Heart right ventricle (tissue), 16 donors: ENCODE measurements at places on chromosomes 16 and 17. TPM values are rescaled to one million over a fixed set of nuclear protein-coding genes. Genes with fewer than 3 reads are reported as not detected.

DNA sequence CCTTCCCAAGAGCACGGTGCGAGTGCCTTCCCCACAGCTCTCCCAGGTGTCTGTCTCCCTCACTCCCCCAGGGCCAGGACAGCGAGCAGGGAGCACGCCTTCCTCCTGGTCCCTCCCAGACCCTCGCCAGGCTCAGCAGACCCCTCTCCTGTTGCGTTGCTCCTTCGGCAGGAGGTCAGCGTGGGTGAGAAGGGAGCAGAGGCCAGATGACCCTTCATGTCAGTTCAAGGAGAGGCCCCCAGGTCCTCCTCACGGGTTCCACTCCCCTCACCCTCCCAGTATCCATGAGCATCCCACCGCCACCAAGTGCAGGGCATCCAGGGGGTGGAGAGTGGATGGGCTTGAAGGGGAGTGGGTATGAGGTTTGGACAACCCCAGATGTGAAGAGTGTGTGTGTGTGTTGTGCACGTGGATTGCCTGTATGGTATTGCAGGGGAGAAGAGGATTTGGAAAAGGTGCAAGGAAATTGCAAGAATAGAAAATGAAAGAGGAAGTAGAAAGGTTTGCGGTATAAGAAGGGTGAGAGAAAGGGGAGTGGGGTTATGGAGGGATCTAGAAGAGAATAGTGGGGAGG, 17.7 kb downstream of the SGCA start:
- H3K27me3 ChIP-seq = no peaks in the 10 kb centered on the region
- no peak overlapping the region for H3K27ac ChIP-seq
- no peaks in the 10 kb centered on the region for H3K36me3 ChIP-seq
- DNase-seq = no peak
- H3K4me1 ChIP-seq = peaks cover 5% of the 10 kb centered on the region
- no peak overlapping the region for H3K4me3 ChIP-seq

DNA sequence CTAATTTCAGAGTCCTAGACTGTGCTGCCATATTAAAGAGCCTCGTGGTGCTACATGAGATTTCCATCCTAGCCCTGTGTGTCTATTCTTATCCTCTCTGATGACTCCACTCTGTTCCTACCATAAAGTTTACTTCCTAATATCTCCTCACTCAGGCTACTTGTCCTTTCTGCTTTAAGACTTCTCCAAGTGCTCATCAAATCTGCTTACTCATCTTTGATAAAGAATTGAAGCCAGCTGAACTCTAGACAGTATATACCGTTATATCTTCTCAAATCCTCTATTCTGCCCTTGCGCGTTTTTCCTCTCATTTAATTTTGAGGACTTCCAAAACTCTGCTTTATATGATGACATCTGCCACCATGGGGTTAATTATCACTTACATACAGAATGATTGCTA, 539.5 kb downstream of the HAPSTR1 start:
- H3K27me3 ChIP-seq = peaks cover 9% of the 10 kb centered on the region
- no peak overlapping the region for H3K4me3 ChIP-seq
- H3K4me1 ChIP-seq = no peaks in the 10 kb centered on the region

GRCh38 chr17:47802341-47803022, 19.1 kb downstream of the OSBPL7 start:
- H3K36me3 ChIP-seq = peaks cover 11% of the 10 kb centered on the region
- no peak overlapping the region for H3K27ac ChIP-seq
- DNase-seq = no peak
- H3K27me3 ChIP-seq = no peaks in the 10 kb centered on the region
- no peak overlapping the region for H3K4me3 ChIP-seq

DNA sequence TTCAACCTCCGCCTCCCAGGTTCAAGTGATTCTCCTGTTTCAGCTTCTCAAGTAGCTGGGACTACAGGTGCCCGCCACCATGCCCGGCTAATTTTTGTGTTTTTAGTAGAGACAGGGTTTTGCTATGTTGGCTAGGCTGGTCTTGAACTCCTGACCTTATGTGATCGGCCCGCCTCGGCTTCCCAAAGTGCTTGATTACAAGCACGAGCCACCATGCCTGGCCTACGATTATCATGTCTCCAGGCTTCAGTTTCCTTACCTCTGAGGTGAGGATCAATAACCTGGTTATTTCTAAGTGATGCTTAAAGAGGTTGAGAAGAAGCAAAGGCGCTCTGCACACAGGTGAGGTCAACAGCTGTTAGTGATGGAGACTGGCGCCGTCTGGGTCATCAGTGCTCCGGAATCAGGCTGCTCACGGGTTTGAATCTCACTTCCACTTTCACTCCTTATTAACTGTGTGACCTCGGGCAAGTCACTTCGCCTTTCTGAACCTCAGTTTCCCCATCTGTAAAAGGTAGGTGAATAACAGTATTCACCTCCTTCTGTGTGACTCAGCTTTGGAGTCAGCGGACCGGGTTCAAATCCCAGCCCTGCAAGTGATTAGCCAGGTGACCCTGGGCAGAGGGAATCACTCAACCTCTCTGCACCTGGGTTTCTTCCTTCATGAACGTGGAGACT, 745 bp upstream of the ABCC1 start:
- no peaks in the 10 kb centered on the region for H3K27me3 ChIP-seq
- no peak for DNase-seq
- peak overlapping the region; percentile 94 for H3K4me3 ChIP-seq
- H3K36me3 ChIP-seq = no peaks in the 10 kb centered on the region
- H3K4me1 ChIP-seq = peaks cover 41% of the 10 kb centered on the region

TP53TG3 gene
- total RNA-seq = not detected

- DNase-seq = no peak
- no peaks in the 10 kb centered on the region for H3K27me3 ChIP-seq
- H3K27ac ChIP-seq = no peak overlapping the region
Observed at GRCh38 chr16:67361038-67361437, 32.3 kb downstream of the TPPP3 start.

DNA sequence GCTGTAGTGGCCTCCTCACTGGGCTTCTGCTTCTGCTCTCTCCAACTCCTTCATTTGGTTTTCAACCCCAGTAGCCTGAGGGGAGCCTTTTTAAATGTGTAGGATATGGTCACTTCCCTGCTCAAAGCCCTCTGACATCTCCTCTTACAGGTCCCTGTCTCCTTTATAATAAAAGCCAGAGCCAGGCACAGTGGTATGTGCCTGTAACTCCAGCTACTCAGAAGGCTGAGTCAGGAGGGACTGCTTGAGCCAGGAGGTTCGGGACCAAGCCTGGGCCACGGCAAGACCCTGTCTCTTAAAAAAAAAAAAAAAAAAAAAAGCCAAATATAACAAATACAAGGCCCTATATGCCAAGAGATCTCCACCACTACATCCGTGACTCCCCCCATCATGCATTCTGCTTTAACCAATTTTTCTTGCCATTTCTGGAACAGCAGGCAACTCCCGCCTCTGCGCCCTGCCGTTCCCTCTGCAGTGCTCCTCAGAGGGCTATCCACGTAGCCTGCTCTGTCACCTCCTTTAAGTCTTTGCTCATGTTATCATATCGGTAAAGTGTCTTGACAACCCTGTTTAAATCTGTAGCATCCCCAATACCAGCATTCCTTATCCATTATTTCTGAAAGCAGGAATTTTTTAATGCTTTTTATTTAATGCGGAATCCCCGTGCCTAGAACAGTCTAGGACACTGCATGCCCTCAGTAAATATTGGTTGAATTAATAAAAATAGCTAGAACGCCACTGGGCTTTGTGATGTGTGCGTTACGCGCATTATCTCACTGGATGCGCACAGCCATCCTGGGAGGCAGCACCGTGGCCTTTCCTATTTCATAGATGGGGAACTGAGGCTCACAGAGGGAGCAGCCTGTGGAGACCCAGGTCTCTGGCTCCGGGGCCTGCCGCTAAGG, 9.5 kb downstream of the ZNF771 start:
- H3K4me3 ChIP-seq = peak overlapping the region; percentile 66
- H3K27me3 ChIP-seq = no peaks in the 10 kb centered on the region
- peak overlapping the region; percentile 91 for H3K27ac ChIP-seq
- peaks cover 28% of the 10 kb centered on the region for H3K36me3 ChIP-seq

AURKB gene
- total RNA-seq = 0.53 TPM

CUEDC1 gene
- 43.5 TPM for total RNA-seq

MAP3K14 gene
- 11.8 TPM for total RNA-seq

DNA sequence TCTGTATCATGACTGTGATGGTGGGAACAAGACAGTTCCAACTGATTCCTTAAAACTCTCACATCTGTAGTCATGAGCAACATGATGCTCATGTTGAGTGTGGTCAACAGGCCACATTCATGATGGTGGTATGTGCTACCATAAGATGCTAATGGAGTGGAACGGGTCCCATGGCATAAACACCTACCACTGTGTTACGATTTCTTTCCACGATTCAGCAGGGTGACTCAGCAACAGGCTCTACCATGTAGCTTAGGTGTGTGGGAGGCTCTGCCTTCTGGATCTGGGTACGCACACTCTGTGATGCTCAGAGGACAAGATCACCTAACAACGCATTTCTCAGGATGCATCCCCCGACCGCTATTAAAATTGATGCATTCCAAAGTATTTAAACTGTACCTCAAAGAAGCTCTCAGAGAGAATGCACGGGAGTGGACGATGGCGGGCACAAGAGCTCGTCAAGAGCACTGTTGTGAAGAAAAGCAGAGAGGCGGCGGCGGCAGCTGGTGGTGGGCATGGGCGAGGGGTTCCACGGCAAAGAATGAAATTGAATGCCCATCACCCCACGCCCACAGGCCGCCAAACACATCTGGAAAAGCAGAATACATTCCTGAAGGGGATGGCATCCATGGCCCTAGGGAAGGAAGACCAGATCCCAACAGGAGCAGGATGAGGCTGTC, 133.3 kb downstream of the ZNF778 start:
- peaks cover 28% of the 10 kb centered on the region for H3K4me1 ChIP-seq
- no peaks in the 10 kb centered on the region for H3K36me3 ChIP-seq
- DNase-seq = no peak
- H3K27ac ChIP-seq = no peak overlapping the region

MPV17L gene
- total RNA-seq = 10.0 TPM

STX4 gene
- 38.4 TPM for total RNA-seq

DNA sequence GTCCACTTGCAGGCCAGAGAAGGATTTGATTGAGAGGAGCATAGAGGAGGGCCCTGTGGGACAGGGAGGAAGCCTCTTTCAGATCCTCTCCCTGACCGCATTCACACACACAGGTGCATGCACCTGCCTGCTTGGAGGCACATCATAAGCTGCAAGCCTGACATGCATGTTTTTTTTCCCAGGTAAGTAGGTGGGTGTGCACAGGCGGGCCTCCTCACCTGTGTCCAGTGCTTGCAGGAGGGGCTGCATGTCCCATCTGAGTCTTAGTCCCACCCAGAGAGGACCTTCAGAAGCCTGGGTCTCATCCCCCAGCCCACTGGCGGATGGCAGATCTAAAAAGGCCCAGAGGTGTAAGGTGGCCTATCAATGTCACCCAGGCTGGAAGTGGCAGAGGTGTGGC, 130.8 kb downstream of the TMEM132E start:
- DNase-seq = no peak
- H3K4me3 ChIP-seq = no peak overlapping the region
- peaks cover 29% of the 10 kb centered on the region for H3K27me3 ChIP-seq
- H3K27ac ChIP-seq = no peak overlapping the region
- no peaks in the 10 kb centered on the region for H3K4me1 ChIP-seq

ABCA9 gene
- 38.6 TPM for total RNA-seq

RDM1 gene
- not detected for total RNA-seq

PITPNM3 gene
- 0.23 TPM for total RNA-seq

DNA sequence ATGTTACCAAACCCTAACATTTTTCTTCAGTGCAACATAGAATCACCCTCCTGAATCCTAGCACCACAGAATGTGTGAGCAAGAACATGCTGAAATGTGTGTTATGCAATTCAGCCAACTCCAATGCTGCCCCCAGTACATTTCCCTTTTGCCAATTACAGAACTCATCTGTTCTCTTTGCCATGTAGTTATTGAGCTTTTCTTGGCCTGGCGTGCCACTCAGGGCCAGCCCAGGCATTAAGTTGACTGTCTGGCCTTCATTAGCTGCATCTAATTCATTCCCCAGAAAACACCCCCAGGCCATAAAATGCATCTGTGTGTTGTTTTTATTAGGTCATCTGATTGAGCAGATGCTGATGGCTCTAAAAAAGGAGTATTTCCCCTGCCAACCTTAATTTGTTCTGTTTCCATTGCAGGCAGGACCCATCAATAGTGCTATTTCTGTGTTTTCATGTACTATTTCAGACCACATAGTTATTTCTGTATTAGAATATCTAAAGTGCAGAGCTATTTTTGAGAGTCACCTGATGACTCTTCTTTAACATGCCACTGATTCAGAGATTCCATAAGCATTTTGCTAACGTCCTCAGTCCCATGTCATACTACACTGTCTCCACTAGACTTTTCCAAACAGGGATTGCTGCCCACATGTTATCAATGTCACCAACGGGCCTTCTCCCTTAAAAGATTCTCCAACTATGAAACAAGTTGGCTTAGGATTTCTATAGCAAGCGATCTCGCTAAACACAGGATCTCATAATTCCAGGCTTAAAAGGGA, 969.7 kb downstream of the CDH11 start:
- DNase-seq = no peak
- no peak overlapping the region for H3K27ac ChIP-seq
- no peaks in the 10 kb centered on the region for H3K36me3 ChIP-seq
- H3K27me3 ChIP-seq = no peaks in the 10 kb centered on the region

- H3K4me3 ChIP-seq = no peak overlapping the region
- no peak for DNase-seq
- no peaks in the 10 kb centered on the region for H3K4me1 ChIP-seq
- H3K27me3 ChIP-seq = peaks cover 15% of the 10 kb centered on the region
- H3K36me3 ChIP-seq = no peaks in the 10 kb centered on the region
Observed at GRCh38 chr17:48161127-48161905, 53.8 kb downstream of the SNX11 start.

- DNase-seq = peak; percentile 47
- H3K27ac ChIP-seq = no peak overlapping the region
- H3K27me3 ChIP-seq = no peaks in the 10 kb centered on the region
- no peaks in the 10 kb centered on the region for H3K4me1 ChIP-seq
Observed at GRCh38 chr17:81150377-81151077, 14.8 kb upstream of the PVALEF start.

GRCh38 chr16:49466529-49466831, 92.9 kb downstream of the C16orf78 start:
- no peaks in the 10 kb centered on the region for H3K36me3 ChIP-seq
- H3K4me3 ChIP-seq = no peak overlapping the region
- H3K27me3 ChIP-seq = peaks cover 28% of the 10 kb centered on the region
- no peaks in the 10 kb centered on the region for H3K4me1 ChIP-seq

CTRL gene
- 0.78 TPM for total RNA-seq

RUSF1 gene
- 25.6 TPM for total RNA-seq

TBX2 gene
- total RNA-seq = 5.9 TPM

GRCh38 chr17:74770498-74771318, 5.4 kb downstream of the NAT9 start:
- peaks cover 12% of the 10 kb centered on the region for H3K4me1 ChIP-seq
- H3K36me3 ChIP-seq = peaks cover 10% of the 10 kb centered on the region
- H3K27me3 ChIP-seq = no peaks in the 10 kb centered on the region
- H3K4me3 ChIP-seq = no peak overlapping the region
- peak; percentile 75 for DNase-seq

DNA sequence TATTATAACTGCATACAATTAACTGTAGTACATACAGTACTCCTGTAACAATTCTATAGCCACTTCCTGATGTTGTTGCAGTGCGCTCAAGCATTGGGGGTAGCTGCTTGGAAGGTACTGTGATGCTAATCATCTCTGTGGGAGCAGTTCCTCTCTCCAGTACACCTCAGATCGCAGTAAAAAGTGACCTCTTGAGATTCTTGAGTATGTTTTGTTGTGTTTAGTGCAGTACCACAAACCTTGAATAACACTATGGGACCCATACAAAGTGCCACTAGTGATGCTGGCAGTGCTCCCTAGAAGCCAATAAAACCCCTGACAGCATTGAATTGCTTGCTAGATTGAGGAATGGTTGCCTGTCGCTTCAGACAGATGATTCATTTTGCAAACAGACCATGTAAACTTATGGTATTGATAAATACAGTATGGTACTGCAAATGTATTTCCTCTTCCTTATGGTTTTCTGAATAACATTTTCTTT, 193.0 kb downstream of the SPECC1 start:
- no peaks in the 10 kb centered on the region for H3K36me3 ChIP-seq
- no peak overlapping the region for H3K27ac ChIP-seq
- no peaks in the 10 kb centered on the region for H3K27me3 ChIP-seq
- H3K4me1 ChIP-seq = no peaks in the 10 kb centered on the region
- H3K4me3 ChIP-seq = no peak overlapping the region
- DNase-seq = no peak
